NCI-H1092 (cell line): ENCODE measurements at places on chromosomes 5 and 9.

GRCh38 chr5:34598177-34598794, 57.8 kb upstream of the RAI14 start:
- DNase-seq = no peak

- no peak for DNase-seq
Observed at GRCh38 chr5:56142614-56143372, 90.3 kb downstream of the ANKRD55 start.

- DNase-seq = no peak
Observed at GRCh38 chr5:94793816-94794198, 175.3 kb downstream of the SLF1 start.

DNA sequence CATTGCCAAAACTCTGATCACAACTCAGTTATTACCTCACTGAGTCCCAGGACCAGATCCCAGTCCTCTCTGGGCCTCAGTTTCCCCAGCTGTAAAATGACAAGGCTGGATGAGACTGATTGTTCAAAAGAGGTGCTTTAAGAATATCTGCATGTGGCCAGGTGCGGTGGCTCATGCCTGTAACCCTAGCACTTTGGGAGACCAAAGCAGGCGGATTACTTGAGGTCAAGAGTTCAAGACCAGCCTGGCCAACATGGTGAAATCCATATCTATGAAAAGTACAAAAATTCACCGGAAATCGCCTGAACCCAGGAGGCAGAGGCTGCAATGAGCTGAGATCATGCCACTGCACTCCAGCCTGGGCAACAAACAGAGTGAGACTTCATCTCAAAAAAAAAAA, 8.3 kb downstream of the ATOX1 start:
- DNase-seq = no peak

- DNase-seq = no peak
Observed at GRCh38 chr5:132050136-132050535, 10.3 kb upstream of the IL3 start.
